ENCODE measurements at places on chromosomes 12 and 14.

DNA sequence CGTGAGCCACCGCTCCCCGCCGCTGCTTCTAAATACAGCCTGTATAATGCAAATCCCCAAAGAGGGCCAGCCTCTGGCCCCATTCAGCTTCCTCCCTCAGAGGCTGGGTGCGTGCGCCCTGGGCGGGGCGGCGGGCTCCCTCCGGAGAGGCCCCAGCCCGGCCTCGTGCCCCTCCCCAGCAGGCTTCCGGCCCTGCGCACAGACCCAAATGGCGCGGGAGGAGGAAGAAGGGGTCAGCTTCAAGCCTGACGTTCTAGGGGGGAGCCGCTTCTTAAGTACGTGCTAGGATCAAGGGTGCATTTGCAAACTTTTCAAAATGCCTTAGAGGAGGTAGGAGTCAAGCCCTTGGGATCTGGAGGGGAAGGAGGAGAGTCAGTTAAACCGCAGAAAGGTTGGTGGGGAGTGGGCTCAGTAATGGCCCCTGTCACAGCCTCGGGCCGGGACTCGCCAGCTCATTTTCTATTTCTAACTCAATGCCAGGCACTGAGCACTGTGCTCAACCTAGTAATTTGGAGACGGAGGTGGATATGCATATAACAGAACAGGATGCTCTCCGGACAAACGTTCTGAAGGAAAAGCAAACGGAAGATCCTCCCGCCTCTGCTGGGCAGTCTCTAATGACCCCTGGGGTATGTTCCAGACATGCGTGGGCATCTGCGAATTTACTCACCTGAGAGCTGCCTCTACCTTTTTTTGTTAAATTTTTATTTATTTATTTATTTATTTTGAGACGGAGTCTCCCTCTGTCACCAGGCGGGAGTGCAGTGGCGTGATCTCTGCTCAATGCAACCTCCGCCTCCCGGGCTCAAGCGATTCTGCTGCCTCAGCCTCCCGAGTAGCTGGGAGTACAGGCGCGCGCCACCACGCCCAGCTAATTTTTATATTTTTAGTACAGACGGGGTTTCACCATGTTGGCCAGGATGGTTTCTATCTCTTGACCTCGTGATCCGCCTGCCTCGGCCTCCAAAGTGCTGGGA lies 32.3 kb downstream of the NINJ2 start:
- DNase-seq: no peak

DNA sequence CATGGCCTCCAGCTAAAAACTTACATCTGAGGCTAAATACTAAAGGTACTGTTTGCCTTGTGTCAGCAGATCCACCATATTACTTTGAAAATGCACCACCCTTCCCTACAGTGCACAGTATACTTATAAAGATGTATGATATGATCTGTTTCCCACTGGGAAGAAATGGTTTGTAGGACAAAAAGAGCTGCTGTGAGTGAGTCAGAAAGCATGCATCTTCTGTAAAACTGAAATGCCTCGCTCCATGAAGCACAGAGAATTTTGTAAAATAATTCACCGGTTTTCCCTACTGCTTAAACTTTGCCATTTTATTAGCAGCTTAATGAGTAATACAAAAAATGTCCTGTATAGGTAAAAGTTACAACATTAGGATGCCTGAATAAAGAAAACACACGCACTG lies 68.8 kb downstream of the MDGA2 start:
- no peak for DNase-seq

GRCh38 chr14:104385531-104386101 lies 193.9 kb upstream of the C14orf180 start:
- no peak for DNase-seq

DNA sequence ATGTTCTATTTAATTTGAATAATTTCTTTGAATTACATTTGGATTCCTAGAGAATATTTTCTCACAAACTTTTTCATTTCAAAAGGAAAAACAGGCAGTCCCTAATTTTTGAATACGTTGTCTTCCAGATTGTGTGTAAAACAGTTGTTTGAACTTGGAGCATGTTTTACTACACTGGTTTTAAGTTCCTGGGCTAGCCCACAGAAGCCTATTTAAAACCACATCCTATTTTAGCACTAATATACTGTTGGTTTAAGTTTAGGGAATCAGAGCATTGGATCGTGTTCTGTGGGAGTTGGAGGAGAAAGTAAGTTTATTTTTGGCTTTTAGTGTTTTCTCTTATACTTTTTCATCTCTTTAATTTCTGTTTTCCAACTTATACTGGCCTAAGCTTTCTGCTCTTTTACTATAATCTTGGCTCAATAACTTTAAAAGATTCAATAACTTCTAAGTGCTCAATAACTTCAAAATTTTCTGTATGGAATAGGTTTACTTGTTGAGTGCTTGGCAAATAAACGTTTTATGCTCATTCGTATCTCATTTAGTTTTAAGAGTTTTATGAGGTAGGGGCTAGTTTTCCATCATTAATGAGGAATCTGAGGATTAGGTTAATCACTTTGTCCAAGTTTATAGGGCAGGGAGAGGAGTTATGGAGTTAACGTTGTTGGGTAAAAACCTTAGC lies 14.9 kb downstream of the LEMD3 start:
- no peak for DNase-seq

DNA sequence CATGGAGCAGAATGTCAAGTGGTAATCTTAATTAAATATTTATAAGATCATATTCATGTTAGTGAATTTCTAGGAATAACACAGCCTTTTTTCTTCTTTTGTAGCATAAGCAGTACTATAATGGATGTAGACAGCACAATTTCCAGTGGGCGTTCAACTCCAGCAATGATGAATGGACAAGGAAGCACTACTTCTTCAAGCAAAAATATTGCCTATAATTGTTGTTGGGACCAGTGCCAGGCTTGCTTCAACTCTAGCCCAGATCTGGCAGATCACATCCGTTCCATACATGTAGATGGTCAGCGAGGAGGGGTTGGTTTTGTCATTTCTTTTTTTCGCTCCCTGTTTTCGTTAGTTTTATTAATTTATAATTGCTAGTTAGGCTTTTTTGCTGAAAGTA lies 23.1 kb downstream of the AEBP2 start:
- peak; percentile 56 for DNase-seq

DNA sequence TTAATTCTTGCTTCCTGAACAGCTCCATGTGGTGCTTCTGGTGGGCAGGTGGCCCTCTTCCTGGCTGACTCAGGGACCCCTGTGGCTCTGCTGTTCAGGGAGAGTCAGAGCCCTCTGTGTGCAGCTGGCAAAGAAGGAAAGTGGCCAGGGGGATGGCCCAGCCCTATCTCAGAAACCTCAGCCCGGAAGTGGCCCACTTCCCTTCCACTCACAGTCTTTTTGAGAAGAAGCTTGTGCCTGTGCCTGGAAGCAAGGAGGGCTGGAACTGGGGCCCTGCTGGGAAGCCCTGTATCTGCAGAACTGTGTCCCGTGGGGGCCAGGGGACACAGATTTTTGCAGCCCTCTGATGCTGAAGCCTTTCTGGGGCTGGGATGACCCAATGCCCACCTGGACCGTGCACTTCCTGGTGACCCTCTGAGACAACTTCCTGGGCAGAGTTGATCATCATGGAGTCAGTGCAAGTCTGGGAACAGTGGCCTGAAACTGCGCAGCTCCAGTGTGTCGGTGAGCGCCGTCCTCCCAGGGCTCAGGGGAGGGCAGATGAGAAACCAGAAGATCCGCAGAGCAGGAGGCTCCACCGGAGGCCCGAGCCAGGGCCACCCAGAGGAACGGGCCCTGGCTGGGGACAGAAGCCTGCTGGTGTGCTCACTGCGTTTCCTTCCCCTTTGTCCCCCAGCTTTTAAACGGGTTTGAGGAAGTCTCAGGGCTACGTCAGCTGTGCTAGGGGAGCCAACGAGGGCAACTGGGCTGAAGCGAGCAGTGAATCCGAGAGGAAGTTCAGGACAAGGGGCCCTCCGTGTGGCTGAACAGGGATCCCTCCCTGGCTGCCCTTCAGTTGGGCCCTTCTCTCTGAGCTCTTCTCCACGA lies 217.4 kb upstream of the RTL1 start:
- DNase-seq: no peak

DNA sequence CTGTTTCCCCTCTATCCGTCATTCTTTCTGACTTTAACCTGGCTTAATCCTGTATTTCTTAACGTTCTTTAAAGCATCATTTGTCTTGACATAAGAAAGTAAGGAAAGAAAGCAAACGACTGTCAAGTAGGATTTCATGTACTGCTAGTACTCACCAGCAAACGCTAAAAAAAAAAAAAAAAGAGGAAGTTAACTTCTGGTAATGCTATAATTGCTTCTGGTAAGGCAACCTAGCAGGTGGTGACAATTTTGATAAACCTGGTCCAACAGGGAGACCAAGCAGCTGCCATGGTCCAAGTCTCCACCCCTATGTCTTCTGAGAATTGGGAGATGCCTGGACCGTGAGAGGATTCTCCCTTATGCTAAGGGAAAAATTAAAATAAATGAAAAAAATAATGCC lies 306.6 kb downstream of the DAD1 start:
- no peak for DNase-seq

- peak; percentile 94 for DNase-seq
Observed at GRCh38 chr14:34714320-34715126, at the start of gene CFL2. TSS of gene CFL2 (minus strand) at chr14:34714593. CDS start at chr14:34714540, 53 bp downstream.

GRCh38 chr12:97168804-97169203 lies 261.7 kb downstream of the NEDD1 start:
- no peak for DNase-seq

DNA sequence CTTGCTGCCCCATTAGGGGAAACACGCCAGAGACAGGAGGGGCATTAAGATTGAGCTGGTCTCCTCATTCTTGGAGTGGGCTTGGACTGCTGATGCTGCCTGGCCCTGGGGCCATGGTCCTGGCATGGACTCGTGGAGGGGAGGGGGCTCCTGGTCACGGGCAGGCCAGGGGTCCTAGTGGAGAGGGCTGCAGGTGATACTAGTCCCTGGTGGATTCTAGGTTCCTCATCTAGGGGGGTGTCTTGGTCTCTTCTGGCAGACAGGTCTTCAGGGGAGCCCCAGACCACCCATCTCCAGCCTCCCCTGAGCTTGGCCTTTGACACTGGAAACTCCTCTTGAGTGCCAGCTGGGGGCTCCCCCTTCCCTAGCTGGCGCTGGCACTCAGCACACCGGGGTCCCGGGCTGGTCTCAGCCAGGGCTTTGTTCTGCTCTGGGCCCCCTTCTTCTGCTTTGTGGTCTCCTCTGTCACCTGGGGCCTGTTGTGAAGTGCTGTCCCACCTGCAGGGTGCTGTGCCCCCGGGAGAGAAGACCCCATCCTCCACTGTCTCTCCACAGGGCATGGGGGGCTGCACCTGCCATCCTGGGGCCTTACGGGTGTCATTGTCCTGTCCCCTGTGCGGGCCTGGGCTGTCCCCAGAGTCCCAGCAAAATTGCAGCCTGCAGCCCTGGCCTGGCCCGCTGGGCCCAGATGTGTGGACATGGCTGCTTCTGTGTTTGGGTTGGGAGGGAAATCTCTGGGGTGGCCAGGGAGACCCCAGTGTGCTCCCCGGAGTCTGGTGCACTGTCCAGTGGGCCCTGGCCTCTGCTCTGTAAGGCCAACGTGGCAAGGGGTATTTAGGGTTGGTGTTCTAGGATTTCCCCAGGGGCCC lies 2.3 kb downstream of the KIF26A start:
- no peak for DNase-seq

GRCh38 chr14:71472356-71473340 lies 459.6 kb upstream of the RGS6 start:
- DNase-seq: no peak

DNA sequence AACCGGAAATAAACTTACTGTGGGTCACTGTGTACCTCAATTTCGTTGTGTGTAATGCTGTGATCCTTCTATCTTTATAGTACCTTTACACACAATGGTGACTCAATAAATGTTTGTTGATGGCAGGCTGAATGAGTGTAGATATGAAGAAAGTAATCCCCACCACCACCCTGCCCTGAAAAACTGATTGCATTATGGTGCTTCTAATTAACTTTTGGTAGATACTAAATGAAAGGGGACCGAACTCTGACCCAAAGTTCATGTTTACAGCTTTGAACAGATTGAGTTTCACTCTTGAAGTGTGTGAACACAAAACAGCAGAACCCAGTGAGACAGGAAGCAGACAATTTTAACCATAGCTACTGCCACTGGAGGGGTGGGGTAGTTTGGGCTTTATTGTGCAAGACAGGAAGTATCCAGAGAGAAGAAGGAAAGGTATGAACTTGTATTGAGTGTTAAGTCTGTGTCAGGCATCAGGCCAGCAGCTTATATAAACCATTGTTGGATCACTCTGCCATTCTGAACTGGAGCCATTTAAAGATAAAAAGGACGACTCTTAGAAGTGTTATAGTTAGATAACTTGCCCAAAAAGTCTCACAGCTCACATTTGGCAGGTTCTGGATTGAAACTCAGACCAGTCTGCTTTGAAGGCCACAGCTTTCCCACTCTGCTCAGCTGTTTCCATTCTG lies 197.0 kb upstream of the AMIGO2 start:
- DNase-seq: peak; percentile 26

DNA sequence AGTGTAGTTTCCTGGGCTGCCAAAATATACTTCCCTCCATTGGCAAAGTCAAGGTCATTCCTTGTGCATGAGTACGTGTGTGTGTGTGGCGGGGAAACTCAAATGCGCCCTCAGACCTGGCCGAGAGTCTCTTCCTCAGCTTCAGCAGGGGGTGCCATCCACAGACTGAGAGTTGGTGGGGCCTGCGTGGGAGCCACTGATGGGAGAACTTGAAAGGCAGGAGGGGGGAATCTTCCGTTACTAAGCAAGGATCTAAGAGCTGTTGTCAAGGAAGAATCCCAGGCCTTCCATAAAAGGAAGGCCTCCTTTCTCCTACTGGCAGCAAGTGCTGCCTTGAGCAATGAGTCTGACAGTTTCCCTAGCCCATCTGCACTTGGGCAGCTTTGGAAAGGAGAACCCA lies 274.9 kb downstream of the EMP1 start:
- DNase-seq: no peak

GRCh38 chr14:22660654-22661053 lies 16.5 kb upstream of the OR6J1 start:
- no peak for DNase-seq

- DNase-seq: peak; percentile 94
Observed at GRCh38 chr14:89702073-89702875, 252.3 kb downstream of the EFCAB11 start.

DNA sequence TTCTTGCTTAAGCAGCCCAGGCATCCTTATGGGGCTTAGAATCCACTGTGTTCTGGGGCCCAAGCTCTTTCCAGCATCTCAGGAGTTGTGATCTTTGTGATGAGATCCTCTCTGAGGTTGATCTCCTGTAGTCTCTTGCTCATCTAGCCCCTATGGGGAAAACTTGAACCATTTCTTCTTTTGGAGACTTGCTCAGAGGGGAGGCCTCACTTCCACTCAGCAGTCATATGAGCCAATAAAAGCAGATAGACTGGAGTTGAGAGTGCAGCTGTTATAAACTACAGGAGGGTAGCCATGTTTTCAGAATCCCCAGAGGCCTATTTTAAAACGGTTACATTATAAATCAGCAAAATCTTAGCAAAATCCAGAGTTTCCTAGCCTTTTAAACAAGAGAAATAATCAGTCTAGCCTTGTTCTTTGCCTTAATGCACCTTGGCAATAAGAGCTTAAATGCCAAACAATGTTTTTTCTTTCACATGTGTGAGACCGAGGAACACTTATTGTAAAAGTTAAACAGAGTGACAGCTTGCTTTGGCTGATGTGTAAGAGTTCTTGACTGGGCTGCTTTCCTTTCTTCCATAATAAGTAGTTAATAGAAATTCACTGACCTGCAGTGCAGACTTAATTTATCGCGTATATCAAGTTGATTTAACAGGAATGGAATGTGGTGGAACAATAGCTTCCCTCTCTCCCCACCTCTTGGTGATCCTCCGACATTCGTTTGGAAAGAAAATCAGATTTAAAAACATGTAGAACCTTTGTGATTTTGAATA lies 168.3 kb downstream of the NEDD1 start:
- peak; percentile 14 for DNase-seq

All from tongue (tissue), 3 donors.